Smooth muscle cell of the umbilical artery (primary cell): ENCODE measurements at places on chromosomes 1 and 21. TPM values are rescaled to one million over a fixed set of nuclear protein-coding genes. Genes with fewer than 3 reads are reported as not detected.

The CFHR3 gene
- total RNA-seq: 0.23 TPM in 1 of 2 replicates, not detected in the other

The MARK1 gene
- 0.59 and 3.5 TPM in 2 replicates for total RNA-seq

The PHF13 gene
- total RNA-seq: 13.7 and 19.3 TPM in 2 replicates

The IFI16 gene
- total RNA-seq: 28.5 and 58.4 TPM in 2 replicates

The RIPPLY3 gene
- not detected in 2 replicates for total RNA-seq

The TMEM53 gene
- total RNA-seq: 1.8 and 2.9 TPM in 2 replicates

The DSCAM gene
- total RNA-seq: 0.05 TPM in 1 of 2 replicates, not detected in the other
